ENCODE measurements at places on chromosomes 5 and 9.

- peak; percentile 26 for DNase-seq
These were observed 124.1 kb downstream of the PRDM9 start for GRCh38 chr5:23631302-23632045.

DNA sequence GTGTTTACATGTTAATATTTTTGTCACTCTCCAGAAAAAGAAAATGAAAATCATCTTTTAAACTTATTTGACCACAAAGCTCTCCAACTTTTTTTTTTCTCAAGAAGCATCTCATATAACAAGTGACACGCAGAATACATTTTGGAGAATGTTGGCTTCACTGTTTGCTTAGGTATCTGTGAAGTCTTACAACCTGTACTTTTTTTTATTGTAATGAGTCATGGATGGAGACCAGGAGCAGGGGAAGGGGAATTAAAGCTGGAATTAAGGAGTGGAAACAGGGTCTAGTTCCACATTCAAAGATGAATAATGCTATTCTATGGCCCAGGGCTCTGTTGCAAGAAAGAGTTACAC is 211.9 kb downstream of the MAN2A1 start:
- no peak for DNase-seq

DNA sequence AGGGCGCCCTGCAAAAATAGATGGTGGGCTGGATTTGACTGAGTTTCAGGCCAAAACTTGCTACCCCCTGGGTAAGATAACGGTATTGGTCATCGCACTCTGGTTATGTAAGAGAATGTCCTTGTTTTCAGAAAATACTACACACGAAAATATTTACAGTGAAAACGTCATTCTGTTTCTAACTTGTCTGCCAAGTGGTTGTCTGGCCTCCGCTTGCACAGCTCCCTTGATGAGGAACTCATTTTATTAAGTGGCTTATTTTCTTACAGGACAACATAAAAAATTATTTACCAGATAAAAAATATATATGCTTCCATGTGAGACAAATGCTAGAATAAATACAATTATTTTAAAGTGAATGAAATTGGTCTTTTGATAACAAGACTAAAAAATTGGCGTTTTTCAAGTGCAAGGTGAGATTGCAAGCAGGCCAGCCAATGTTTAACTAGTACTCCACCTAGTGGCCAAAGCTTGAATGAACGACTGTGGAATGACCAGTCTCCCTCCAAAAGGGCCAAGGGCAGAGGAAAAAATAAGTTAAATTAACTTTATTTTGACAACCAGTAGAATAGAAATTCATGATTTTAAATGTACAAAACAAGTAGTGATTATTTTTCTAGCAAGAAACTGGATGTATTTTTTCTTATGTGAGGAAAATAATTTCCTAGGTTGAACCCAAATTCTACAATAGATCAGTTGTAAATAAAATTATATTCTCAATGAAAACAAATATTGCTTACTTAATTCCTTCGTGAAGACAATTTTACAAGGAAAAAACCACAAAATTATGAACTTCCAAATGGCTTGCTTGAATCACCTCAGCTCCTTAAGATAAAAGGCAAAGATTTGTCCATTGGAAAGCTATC is 93.2 kb downstream of the ZFAND5 start:
- DNase-seq, result no peak

GRCh38 chr9:128558431-128559310 is 6.3 kb downstream of the SPTAN1 start:
- DNase-seq, result peak; percentile 50

DNA sequence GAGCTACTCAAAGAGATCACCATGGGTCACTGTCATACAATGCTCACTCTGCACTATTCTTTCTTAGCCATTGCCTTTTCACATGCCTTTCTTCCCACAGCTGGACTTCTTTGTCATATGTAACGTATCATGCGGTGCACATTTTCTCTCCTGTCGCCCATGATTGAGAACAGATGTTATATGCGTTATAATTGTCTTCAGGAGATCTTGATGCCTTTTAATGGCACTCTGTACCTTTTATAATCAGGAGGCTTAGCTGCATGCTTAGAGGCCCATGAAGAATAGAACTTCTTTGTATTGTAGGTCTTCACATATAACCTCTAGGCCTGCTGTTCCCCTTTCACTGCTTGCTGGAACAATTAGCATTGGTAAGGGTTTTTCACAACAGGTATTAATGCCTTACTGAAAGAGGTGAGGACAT is 436.1 kb downstream of the CDH10 start:
- no peak for DNase-seq

GRCh38 chr9:97284798-97285197 is 22.7 kb upstream of the CCDC180 start:
- DNase-seq, result no peak

- DNase-seq, result no peak
These were observed 37.6 kb upstream of the RAI14 start for GRCh38 chr5:34618371-34619065.

DNA sequence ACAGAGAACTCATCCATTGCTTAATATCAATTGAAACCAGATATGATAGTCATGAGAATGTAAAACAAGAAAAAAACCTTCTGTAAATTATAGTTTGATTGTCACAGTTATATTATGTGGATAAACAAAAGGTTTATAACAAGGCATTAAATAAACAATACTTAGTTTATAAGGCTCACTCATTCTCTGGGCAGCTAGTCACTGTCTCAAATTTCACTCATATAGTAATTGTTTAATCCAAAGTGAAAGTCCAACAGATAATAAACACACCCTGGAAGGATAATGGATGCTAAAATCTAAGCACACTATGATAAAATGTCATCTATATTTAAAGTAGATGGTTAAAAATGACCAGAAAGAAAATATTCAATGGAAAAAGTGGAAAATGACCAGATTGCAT is 30.8 kb upstream of the SLC12A2 start:
- no peak for DNase-seq

GRCh38 chr9:69382135-69382534 is 57.1 kb downstream of the ENTREP1 start:
- DNase-seq, result no peak

- DNase-seq, result no peak
These were observed 156.2 kb downstream of the RGS3 start for GRCh38 chr9:113619491-113620376.

DNA sequence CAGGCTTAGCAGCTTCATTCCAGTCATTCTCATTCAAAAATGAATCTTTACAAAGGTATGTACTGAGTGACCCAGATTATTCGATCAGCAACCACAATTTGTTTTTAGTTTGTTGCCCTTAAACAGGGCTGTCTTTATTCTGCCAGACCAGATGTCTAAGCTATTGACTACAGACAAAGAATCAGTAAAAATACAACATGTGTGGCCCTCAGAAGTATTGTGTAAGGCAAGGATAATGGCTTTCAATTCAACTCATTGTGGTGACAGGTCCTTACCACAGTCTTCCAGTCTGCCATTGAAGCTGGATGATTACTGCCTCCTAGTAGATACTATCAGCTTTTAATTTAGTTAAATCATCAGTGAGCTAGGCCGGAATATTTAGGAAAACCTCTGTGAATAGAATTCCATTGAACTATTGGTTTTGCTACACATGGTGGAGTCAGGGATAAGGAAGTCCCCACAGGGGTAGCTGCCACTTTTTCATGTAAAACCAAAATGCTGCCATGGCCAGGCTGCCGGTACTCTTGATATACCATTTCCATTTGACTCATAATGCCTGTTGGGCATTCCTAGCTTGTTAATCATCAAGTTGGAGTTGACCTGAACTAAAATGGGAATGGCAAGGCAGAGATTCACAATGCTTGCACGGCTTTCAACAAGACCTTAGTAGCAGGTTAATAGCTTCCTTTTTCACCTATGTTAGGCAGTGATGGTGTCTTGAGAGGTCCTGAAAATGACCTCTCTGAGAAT is 175.6 kb downstream of the MEF2C start:
- DNase-seq, result no peak

DNA sequence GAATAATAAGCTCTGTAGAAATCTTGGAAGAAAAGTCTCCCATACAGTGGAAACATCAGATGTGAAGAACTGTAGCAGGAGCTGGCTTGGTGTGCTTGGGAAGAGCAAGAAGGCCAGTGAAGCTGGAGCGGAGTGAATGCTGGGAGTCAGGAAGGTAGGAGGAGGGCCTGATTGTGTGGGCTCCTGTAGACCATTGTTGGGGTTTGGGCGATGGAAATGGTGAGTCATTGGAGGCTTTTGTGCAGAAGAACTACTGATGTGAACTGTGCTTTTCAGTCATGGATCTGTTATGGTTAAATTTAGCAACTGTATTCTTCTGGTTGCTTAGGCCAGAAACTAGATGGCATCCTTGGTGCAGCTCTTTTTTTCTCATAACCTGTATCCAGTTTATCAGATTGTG is 2.3 kb downstream of the ICE1 start:
- no peak for DNase-seq

DNA sequence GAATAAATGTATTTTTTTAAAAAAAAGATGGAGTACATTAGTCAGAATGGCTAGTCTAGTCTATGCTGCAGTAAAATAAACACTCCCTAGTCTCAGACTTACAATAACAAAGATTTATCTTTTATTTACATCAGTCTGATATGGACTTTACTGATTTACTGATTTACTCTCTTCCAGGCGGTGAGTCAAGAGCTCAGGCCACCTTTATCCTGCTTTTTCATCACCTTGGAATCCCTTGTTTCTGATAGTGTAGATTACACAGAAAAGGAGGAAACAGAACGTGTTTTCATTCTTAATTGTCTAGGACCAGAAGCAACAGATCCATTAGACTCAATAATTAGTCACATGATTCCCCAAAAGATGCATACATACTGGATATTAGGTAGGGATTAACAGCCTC is 290.1 kb upstream of the TRPC7 start:
- DNase-seq, result no peak

DNA sequence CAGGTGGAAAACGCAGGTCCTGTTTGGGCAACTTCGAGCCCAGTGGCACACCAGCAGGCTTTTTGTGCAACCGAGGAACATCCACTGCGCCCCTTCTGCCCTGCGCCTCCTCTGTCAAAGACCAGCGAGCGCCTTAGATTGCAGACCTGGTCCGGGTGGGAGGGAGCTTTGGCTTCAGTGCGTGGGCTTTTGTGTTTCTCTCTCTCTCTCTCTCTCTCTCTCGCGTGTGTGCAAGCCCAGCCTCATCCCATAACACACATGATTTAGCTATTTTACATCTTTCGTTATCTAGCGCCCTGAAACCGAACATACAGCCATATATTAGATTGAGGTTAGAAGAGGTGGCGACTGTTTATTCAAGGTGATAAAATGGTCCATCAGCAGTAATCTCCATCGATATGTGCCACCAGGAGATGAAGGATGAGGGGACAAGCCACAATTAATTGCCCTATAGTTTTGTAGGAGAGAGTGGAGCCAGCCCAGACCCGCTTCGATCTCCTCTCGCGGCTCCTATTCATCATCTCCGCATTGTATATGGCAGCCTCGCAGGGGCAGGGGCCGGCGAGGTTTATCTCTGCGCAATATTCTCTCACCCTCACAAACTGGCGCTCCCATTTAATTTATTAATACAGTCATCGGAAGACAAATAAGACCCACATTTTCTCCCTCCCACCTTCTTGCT is 5.3 kb downstream of the PRDM6 start:
- no peak for DNase-seq

DNA sequence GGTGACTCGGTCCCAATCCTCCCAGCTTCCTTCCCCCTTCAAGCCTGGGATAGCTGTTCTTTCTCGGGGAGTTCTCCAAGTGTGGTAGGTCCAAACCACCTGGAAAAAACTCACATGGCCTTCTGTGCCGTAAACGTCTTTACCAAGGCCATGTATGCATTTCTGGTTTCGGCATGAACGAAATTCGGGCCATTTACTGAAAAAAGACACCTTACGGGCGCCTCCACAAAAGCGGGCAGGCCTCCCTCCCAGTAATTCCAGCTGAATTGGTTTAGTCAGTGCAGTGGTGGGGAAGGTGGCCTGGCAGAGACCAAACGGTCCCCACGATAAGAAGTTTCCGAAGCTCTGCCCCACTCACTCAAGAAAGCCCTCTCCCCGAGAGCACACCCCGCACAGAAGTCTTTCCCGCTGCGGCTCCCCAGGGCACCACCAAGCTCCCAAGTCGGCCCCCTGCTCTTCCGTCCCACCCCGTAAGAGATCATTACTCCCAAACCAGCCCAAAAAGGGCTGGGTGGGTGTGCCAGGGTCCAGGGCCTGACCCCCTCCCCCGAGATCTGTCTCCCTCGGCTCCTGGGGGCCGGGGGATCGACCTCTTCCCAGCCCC is 86.3 kb upstream of the MELK start:
- no peak for DNase-seq

DNA sequence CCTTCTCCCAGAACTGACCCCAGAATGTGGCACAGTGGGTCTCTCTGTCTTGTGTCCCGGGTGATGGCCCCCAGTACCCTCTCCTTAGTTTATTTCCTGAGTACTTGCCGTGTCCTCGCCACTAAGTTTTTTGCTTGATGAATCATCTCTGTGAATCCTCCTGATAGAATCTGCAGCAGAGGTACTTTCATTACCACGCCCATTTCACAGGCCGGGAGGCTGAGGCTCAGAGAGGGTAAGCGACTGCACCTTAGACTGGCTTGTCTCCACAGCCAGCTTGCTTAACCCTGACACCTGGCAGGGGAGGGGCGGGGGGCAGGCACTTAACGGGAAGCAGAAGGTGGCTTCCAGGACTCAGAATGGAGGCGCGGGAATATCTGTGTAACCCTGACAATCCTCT is 7.9 kb upstream of the IER5L start:
- no peak for DNase-seq

- no peak for DNase-seq
These were observed 12.5 kb upstream of the CCNJL start for GRCh38 chr5:160324886-160325285.

DNA sequence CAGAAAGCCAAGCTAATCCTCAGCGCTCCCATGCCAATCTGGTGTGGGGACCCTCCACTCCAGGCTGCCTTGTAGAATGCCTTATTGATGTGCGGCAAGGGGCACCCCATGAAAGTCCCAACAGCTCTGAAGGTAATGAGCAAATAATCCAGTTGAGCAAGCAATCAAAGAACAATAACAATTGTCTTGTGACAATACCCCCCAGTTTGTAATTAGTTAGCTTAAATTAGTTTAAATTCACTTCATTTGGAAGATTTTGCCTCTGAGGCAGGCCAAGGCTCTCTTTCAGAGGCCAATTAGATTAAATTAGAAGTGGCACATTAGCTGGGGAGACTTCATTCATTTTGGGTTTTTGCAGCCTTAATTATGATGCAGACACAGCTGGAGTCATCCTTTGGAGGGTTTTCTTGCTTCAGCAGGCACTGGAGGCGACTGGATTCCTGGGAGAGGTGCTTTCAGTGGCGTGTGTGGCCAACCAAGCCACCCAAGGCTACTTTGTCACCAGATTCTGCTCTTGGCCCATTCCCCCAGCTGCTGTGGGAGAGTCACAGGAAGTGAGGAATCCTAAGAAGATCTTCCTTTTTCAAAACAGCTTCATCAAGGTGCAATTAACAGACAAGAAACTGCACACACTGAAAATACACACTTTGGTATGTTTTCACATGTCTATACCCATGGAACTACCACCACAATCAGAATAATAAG is 17.9 kb upstream of the FBP1 start:
- no peak for DNase-seq

Measured in epithelial cell of proximal tubule (primary cell).